A549 treated with Mapracorat at 1 μM for 4 hours (cell line): ENCODE measurements at places on chromosomes 3 and 15. TPM values are rescaled to one million over a fixed set of nuclear protein-coding genes. Genes with fewer than 3 reads are reported as not detected.

The HTR3E gene
- not detected in 5 replicates for total RNA-seq

The NBEAL2 gene
- total RNA-seq, result 53.0 to 93.2 TPM (median 64.3 TPM) in 5 replicates

The ACAD9 gene
- total RNA-seq, result 23.3 to 25.0 TPM (median 24.0 TPM) in 5 replicates

The SERPINI2 gene
- total RNA-seq, result not detected in 5 replicates

The CGNL1 gene
- 0.68 to 0.85 TPM (median 0.77 TPM) in 5 replicates for total RNA-seq

The ECE2 gene
- not detected in 5 replicates for total RNA-seq
